KG1 (cell line): ENCODE measurements at places on chromosomes 1 and 21.

DNA sequence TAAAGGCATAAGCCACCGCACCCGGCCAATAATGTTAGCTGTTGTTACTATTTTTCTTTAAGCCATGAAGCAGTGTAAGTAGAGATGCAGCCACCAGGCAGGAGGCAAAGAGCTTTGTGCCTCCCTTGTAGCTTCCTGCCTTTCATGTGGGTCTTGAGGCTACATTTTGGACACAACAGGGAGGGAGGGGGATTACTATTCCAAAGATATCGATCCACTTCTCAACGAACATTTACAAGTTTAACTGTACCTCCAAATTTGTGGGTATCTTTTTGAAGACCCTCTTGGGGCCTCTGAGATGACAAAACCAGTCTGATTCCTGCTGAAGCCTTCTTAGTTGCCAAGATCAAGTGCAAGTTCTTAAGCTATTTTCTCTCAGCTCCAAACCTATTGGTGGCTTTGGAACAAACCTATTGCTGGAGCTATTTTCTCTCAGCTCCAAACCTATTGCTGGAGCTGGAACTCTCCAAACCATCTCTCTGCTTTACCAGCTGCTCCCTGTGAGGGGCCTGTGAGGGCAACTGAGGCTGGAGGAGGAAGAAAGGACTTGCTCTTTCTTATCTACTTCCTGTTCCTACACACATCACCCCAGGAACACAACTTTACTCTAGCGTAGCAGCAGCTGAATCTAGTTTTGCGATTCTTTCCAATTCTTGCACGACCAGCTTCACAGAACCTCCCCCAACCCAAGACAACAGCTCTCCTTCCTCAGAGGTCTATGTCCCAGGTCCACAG is 16.1 kb upstream of the RCAN3 start:
- no peak for DNase-seq

DNA sequence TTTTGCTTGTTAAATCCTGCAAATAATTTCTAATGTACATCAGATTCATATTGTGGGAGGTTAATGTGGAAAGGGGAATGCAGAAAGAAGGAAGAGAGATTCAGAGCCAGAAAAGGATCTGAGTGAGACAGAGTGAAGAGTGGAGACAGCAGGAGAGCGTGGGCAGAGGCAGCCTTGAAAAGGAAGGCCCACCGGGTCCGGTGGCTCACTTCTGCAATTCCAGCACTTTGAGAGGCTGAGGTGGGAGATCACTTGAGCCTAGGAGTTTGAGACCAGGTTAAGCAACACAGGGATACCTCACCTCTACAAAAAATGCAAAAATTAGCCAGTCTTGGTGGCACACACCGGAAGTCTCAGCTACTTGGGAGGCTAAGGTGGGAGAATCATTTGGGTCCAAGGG is 222.0 kb upstream of the RAB4A start:
- no peak for DNase-seq

DNA sequence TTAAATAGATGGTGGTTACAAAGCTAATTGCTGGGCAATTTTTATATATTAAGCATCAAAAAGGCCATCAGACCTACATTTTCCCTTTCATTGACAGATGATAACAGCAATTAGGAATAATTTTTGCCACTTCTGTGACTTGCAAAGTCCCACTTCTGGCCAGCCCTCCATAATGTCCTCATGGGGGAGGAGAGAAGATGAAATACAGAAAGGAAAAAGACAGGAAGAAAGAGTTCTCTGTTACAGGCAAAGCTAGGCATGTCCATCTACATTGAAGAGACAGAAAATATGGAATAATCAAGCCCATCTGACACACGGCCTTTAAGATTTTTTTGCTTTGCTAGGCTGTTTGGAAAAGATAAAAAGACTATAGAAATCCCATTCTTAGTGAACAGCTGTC is 108.0 kb downstream of the ENAH start:
- DNase-seq = no peak

DNA sequence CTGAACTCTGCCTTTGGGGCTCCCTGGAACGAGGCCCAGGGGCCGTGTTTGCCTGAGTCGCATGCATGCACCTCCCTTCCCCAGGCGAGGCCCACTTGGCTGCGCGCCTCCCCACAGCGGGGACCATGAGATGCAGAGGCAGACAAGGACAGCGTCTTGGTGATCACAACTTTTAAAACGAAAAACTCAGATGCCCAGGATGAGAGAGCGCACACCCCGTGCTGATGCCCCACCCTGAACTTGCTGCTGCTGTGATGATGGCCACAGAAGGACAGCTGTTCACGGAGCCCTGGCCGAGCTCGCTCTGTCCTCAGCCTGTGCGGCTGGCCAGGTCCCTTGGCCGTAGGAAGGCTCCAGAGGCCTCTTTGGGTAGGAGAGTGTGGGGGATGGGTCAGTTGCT is 11.4 kb upstream of the PRMT2 start:
- no peak for DNase-seq

DNA sequence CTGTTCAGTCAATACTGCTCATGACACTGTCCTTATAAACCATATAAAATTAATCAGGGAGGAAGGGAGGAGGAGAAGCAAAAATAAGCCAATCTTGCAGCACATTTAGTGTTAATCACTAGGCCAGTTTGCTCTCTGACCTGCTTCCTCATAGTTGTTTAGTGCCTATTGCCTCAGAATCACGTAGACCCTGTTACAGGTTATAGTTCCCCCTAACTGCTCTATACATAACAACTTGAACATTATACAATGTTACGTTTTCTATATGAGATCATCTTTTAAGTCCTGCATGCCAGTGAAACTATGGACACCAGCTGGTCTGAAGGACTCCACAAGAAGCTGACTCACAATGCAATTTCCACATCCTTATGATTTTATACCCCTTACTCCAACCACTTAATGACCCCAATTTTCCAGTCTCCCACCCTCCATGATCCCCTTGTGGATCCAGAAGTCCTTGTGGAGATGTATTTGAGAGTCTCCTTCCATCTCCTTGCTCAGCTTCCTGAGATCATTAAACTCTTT is 34.9 kb upstream of the TACSTD2 start:
- no peak for DNase-seq

DNA sequence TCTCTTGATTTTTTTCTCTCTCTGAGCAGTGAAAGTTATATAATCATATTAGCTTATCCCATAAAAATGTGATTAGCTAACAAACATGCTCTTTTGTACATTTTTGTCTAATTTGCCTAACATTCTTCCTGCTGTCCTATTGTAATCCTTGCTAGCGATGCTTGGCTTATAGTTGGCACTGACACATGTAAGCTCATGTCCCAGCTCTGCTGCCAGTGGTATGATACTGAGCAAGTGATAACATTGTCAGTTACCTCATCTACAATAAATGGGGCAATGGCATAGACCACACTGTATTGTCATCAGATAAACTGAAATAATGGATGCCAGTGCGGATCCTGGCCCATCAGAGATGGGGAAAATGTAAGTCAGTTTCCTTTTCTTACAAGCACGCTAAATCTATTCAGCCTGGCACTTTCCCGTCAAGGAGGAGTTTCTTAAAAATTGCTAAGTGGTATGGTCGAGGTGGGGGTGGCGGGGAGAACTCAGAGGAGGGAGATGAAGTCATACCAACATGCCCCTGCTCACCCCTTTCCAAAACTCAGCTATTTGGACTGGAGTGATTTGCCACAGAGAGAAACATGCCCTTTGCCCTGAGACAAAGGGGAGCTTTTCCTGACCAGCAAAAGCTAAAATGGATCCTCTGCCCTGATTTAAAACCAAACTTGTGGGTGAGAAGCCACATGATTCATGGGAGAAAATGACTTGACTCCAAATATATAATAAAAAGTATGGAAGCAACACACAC is 1.3 kb downstream of the FYB2 start:
- DNase-seq = no peak
